ENCODE measurements at places on chromosomes 5 and 9. TPM values are rescaled to one million over a fixed set of nuclear protein-coding genes. Genes with fewer than 3 reads are reported as not detected.
A peak's percentile ranks its signal among the peaks of the same experiment; 100 is the strongest.

The IFNB1 gene
- not detected for total RNA-seq

The DDX46 gene
- total RNA-seq = 32.3 TPM

DNA sequence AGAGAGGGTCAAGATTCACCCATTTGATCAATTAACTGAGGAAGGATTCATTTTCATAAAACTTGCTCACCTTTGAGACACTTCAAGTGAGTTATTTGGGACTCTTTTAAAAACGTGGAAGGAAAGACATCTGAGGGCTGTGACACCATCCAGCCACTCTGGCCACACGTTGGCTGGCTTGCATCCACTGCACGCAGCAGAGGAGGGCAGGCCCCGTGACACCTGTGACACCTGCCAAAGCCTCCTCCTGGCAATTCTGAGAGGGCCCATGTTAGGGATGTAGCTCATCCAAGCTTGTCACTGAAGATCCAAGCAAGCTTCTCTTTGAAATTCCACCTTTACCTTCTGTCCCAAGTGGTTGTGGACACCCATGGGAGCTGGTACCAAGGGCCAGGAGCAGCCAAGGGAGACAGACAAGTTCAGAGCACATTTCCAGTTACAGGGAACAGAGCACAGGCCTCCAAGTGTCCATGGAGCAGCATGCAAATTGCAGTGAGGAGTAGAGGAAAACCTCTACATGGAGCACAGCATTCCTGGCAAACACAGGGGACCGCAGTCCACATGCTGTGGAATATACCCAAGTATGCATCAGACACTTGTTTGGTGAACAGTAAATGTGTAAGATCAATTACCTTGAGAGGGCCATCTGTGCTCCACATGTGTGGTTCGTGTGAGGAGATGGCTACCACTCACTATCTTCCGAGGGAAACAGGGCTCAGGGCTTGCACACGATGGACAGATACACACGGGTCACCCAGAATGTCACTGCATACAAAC lies 4.8 kb downstream of the PRSS3 start:
- DNase-seq = no peak

The TMEM252 gene
- not detected for total RNA-seq

GRCh38 chr5:35640623-35641022 lies 23.0 kb downstream of the SPEF2 start:
- no peak for DNase-seq

- no peak for DNase-seq
Measured at GRCh38 chr5:51986733-51987132, 603.5 kb downstream of the ISL1 start.

The LTC4S gene
- total RNA-seq = 7.6 TPM

DNA sequence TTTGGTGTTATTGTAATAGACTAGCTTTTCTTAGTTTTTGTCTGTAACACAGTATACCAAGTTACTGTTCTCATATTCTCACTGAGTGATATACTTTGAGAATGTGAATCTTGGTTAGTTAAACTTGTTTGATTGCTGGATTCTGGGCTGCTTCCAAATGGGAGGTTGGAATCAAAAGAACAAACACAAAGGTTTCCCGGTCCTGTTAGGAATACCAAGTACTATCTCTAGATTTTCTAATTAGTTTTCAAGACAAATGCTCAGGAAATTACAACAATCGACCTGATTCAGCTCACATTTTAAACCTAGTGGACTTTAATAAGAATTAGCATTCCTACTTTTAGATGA lies 244.3 kb downstream of the CSNK1G3 start:
- no peak for DNase-seq

The TNFSF8 gene
- 8.1 TPM for total RNA-seq

DNA sequence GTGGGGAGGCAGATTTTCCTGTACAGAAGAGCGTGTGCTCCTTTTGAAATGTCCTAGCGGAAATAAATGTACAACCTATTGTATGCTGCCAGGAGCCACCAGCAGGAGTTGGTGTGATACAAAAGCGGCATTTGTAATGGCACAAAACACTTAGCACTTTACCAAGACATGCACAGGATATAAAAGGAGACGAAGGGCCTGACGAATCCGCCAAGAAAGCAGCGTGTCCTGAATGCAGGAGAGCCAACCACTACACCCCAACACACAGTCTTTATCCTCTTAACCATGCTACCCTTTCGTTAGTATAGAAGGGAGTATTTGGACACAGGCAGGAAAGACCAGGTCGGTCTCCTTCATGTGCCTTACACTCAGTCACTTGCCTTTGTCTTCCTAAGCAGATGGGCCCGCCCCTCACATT lies 218.1 kb downstream of the TRIM32 start:
- no peak for DNase-seq

The WHRN gene
- total RNA-seq = 4.5 TPM

- DNase-seq = no peak
Measured at GRCh38 chr5:139704748-139705147, 56.6 kb downstream of the CXXC5 start.

The TRUB2 gene
- total RNA-seq = 7.2 TPM

DNA sequence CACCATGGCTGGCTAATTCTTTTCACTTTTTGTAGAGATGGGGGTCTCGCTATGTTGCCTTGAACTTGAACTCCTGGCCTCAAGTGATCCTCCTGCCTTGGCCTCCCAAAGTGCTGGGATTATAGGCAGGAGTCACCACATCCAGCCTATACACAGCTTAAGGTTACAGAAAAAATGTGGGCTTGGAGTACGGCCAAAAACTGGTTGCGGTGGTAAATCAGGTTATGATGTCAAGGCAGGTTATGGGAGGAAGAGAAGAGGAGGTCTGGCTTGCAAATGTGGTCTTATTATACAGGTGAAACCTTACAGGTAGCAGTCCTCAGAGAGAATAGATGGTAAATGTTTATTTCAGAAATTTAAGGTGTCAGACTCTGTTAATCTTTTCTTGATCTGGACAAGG lies 30.7 kb upstream of the SYK start:
- DNase-seq = no peak

DNA sequence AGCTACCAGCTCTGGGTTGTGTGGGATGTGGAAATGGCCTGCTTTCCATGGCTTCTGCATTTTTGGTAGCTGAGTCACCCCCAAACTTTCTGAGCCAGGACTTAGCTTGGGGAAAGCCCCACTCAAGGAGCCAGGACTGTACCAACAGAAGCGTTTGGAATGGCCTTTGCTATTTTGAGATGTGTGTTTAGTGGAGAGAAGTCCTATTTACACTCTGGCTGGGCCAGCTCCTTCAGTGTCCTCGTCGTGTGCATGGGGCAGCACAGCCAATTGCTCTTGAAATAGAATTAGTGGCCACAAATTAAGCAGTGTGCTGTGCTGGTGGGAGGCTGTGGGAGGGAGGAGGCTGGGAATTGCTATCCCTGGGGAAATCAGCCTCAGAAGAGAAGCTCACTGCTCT lies 51.6 kb downstream of the ENTREP1 start:
- peak; percentile 15 for DNase-seq

DNA sequence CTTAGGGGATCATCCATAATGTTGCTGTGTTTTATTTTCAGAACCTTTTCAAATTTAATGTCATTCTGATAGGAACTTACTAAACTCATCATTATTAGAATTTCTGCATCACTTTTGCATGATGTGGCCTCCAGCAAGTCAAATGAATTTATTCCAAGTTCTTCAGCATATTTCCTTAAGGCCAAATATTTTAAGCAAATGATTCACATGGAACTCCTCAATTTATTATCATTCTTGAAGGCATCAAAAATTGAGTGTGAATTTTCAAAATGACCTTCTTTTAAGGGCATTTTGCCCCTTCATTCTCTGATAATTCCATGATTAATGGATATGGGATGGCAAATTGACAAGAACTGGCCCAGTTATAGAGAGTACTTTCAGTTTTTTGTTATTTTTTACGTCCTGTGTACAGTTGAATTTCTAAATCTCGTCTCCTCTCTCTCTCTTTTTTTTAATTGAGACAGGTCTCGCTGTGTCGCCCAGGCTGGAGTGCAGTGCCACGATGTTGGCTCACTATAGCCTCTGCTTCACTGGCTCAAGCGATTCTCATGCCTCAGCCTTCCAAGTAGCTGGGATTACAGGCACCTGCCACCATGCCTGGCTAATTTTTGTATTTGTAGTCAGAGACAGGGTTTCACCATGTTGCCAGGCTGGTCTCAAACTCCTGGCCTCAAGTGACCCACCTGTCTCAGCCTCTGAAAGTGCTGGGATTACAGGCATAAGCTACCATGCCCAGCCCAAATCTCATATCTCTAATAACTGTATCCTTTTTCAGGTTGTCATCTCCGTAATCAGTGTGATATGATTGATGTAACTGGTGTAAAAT lies 29.1 kb downstream of the GPR21 start:
- DNase-seq = no peak

- no peak for DNase-seq
Measured at GRCh38 chr5:62574599-62574998, 4.0 kb upstream of the LRRC70 start.

Measured in tibial nerve (tissue), 4 donors.